ENCODE measurements at places on chromosomes 7 and 10.

- no peak for DNase-seq
Observed at GRCh38 chr10:61543831-61544230, 90.7 kb upstream of the TMEM26 start.

GRCh38 chr7:117009705-117010361, 56.5 kb downstream of the ST7 start:
- DNase-seq: no peak

- no peak for DNase-seq
Observed at GRCh38 chr7:106600569-106601373, 60.2 kb downstream of the CCDC71L start.

GRCh38 chr10:49761201-49761788, 828 bp downstream of the OGDHL start:
- DNase-seq: no peak

- DNase-seq: no peak
Observed at GRCh38 chr7:114784177-114784576, 137.7 kb upstream of the MDFIC start.

DNA sequence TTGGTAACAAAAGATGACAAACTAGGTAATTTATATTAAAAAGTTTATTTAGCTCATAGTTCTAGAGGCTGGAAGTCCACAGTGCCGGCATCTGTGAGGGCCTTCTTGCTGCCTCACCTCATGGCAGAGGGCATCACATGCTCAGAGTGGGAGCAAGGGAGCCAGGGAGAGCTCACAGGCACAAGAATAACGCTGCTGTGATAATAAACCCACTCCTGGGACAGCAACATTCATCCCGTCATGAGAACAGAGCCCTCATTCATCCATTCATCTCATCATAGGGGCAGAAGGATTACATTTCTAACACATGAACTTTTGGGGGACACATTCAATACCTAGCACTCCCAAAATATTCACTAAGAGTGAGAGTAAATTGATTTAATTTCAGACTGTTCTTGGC, 170.6 kb upstream of the AKR1E2 start:
- no peak for DNase-seq

GRCh38 chr7:141431140-141431479, 120.1 kb upstream of the AGK start:
- DNase-seq: no peak

DNA sequence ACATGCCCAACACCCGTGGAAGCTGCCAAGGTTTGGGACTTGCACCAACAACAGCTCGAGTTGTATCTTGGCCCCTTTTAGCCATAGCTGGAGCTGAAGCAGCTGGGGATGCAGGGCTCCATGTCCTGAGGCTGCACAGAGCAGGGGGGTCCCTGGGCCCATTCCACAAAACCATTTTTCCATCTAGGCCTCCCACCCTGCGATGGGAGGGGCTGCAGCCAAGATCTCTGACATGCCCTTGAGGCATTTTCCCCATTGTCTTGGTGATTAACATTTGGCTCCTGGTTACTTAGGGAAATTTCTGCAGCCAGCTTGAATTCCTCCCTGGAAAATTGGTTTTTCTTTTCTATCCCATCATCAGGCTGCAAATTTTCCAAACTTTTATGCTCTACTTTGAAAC, 637.8 kb upstream of the VSTM2A start:
- DNase-seq: no peak

- peak; percentile 11 for DNase-seq
Observed at GRCh38 chr7:100691676-100692577, 2.1 kb downstream of the GIGYF1 start.

- no peak for DNase-seq
Observed at GRCh38 chr10:3622845-3623621, 162.0 kb downstream of the KLF6 start.

- peak; percentile 27 for DNase-seq
Observed at GRCh38 chr7:1693419-1693990, 23.4 kb downstream of the ELFN1 start.

GRCh38 chr7:140416560-140416959, 12.7 kb downstream of the RAB19 start:
- no peak for DNase-seq

DNA sequence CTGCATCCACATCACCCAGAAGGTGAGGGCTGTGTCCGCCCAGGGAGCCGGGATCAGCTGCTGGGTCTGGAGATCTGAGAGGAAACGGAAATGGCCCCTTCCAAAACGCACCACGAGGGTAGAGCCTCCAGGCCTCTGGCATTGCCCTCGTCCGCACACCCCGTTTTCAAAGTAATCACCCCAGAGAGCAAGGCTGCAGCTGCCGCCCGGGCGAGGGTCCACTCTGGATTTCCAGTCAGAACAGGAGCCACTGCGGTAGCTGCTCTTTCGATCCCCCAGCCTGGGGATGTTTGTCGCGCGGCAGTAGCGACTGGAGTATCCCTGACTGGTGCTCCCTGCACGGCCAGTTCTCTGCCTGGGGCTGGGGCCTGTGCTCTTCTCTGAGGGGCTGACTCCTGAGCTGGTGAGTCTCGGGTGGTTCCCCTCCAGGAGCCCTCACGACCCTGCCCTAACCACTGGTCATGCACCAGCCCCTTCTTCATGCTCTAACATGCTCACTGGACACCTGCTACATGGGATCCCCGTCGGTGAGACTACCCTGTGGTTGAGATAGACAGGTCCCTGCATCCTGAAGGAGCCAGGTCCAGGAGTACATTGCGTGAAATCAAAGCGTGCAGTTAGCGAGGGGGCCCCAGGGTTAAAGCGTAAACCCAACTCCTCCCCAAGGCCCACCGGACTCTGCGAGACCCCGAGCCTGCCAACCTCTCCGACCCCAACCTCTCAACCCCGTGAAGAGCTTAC, 99.2 kb downstream of the FOXL3 start:
- no peak for DNase-seq

GRCh38 chr10:6576326-6576725, 3.8 kb downstream of the PRKCQ start:
- no peak for DNase-seq

DNA sequence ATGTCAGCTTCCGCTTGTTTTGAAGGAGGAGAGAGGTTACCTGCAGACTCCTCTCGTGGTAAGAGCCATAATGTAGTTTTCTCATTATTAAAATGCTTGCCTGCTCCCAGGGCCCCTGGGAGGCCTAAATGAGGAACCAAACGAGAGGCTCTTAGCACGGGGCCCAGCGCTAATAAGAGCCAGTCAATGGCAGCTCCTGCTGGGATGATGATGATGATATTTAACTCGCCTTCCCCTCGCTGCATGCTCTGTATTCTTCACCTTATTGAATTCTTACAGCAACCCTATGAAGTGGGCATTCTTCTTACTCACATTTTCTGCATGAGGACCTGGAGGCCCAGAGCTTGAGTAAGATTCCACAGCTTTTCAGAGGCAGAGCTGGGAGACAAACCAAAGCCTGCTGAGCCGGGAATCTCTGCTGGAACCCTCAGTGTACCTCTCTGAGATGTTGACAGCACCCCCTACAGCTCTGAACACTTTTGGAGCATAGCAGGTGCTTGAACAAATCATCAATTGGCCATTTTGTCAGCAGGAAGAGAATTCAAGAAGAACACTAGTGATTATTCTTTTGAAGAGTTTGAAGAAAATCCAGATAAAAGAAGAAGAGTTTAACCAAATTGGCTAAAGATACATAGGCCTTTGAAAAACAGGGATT, 93.1 kb upstream of the HABP2 start:
- no peak for DNase-seq

DNA sequence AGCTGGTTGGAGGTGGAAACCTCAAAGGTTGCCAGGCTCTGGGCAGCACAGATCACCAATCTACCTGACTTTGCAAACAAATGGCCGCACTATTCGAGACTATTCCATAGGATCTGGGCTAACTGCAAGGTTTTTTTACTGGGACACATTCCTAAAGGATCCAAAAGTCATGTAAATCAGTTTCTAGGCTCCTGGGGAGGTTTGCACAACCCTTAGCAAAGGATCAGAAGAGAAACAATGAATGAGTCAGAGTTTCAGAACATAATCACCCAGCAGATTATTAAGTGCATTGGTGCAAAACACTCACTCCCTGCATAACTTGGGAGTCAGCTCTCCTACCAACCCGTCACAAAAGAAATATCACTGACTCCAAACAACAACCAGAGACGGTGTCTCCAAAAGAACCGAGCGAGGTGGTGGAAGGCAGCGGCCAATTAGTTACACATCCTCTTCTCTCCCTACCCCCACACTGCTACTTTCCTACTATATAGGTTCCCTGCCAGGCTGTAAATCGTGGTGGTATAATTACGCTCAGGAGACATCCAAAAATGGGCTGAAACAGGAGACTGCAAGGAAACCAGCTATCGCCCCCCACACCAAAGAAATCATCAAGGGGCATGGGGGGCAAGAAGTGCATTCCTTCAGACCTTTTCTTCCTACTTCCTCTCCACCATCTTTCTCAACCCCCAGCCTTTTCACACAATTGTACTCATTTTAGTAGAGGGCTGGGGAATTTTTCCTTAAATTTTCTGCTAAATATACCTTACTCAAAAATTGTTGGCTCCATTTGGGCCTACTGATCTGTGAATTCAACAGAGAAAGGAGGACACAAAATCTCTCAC, 3.2 kb downstream of the UBE2H start:
- no peak for DNase-seq

- no peak for DNase-seq
Observed at GRCh38 chr10:84176836-84177474, 3.4 kb downstream of the GPR15LG start.

DNA sequence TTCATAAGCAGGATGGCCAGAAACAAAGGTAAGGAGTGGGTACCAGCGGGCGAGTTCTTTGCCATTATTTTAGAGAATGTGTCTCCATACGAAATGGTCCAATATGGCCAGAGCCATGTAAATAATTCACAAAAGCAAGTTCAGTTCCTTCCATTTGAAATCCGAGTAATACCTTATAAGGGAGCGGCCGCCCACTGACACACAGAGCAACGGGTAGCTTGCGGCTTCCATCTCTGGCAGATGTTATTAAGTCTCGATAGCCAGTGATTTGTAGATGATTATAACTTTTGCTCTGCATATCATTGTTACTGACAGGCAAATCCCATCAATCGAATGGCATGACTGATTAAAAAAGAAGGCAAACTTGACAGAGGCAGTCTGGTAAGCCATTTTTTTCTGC, 63.2 kb downstream of the GFRA1 start:
- DNase-seq: no peak

- no peak for DNase-seq
Observed at GRCh38 chr10:1739751-1740150, 2.4 kb upstream of the ADARB2 start.
